Hippocampal formation (tissue), 2 donors: ENCODE measurements at places on chromosomes 6 and 20.

GRCh38 chr6:137926207-137926731 is 59.2 kb downstream of the TNFAIP3 start:
- DNase-seq: no peak

DNA sequence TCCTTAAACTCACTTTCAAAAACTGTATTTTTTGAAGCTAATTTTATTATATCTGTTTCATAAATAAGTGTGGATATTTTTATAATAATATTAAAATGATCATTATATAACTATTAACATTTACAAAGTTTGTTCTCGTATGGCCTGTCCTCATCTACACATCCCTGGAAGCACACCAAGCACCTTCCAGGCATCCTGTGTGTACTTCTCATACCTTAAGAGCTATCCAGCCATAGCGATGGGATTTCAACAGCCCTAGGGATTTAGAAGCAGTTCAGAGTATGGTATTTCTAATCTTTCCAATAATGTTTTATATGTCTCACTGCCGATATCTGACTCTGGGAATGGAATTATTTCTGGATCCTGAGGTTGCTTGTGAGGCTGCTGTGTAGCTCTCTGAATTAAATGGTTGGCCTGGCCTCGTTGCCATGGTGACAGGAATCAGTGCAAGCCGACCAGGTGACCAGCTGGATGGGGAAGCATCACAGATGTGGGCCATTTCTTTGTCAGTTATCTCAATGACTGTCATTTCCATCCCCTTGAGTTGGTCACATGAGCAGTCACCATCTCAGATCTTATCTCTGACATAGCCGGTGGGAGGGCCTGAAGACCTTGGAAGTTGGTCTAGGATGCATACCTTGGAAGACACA is 265.2 kb upstream of the RIN2 start:
- no peak for DNase-seq

- DNase-seq: no peak
Observed at GRCh38 chr6:161890832-161891297, 617.0 kb upstream of the AGPAT4 start.

DNA sequence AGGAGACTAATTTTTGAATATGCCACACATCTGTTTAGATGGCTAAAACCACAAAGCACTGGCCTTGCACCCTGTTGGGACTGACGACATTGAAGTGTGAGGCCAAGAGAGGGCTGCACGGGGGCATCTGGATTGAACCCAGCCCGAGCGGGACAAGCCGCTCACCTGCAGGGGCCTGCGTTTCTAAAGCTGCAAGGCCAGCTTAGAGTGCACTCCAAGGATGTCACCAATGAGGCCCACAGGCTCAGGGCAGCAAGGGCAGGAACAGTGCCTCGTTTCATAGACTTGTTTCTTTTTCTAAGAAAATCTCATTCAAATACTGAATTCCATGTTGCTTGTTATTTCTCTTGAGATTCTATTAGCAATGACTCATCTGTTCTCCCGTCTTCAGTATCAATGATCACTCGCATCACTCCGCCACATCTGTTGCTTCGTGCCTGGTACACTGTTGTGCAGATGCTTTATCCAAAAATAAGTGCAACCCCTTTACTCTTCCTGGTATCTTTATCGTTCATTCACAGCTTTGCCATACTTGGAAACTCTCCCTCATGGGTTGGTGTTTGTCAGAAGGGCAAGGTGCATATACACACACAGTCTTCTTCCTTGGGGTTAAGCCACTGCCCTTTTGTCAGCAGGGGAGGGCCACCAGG is 120.1 kb downstream of the IRF4 start:
- no peak for DNase-seq

GRCh38 chr6:148517470-148517869 is 174.8 kb downstream of the SASH1 start:
- no peak for DNase-seq

DNA sequence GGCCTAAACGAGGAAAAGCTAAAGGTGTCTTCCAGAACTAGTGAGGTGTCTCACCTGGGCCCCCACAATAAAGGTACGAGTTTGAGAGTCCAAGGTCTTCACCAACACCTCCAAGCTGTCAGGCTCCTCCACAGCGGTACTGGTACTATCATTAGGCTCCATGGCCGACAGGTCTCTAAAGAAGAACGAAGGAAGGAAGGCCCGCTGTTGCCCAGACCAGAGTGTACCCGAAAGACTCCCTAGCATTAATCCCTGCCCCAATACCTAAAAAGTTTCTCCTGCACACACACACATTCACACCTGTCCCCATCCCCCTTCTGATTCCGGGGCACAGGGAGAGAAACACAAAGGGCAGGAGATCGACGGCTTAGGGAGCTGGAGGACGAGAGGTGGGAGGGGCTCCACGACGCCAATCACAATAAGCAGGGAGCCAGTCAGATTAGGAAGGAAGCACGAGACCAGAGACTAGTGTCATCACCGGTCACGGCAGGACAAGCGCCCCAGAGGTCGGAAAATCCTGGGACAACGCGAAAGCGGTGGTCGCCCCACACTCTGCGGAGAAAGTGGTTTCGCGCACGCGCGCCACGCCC is 764 bp downstream of the BAG6 start:
- DNase-seq: no peak

DNA sequence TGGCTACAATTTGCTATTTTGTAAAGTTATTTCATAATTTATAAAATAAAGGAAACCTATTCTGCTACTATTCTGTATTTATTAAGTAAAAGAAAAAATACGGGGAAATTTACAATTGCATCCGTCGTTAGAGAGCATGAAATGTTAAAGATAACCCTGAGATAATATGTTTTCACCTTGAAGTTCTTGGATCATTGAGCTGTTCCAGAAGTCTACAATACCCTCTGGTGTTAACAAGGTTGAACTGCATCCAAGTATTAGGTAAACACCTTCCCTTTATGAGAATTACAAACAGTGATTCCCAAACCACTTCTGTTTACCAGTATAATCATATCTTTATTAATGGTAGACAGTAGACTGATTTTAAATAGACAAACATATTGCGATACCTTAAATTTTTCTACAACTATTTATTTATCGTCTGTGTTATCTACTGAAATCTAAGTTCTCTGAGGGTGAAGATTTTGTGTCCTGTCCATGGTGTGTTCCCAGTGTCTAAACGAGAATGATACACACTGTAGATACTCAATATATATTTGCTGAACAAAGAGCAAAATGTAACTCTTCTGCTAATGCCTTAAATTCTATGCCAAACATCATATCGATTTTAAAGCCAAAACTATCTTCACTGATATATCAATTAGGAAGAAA is 28.2 kb downstream of the TBC1D32 start:
- no peak for DNase-seq

DNA sequence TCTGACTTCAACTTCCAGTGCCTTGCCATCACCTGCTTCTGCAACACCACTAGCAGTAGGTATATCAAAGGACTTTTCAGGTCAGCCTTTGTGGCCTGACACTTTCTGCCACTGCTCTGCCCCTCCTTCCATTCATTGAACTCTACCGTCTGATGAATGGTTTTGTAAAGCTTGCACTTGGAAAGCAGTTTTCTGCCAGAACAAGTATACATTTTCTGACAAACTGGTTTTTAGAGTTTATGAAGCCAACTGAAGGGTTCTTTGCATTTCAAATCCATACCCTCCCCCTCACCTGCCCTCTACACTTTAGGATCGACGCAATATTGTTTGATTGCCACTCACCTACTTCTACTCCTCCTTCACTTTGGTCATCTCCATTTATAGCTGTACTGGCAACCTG is 603.1 kb downstream of the HACE1 start:
- no peak for DNase-seq

- no peak for DNase-seq
Observed at GRCh38 chr6:141165002-141165665, 967.6 kb upstream of the GJE1 start.

DNA sequence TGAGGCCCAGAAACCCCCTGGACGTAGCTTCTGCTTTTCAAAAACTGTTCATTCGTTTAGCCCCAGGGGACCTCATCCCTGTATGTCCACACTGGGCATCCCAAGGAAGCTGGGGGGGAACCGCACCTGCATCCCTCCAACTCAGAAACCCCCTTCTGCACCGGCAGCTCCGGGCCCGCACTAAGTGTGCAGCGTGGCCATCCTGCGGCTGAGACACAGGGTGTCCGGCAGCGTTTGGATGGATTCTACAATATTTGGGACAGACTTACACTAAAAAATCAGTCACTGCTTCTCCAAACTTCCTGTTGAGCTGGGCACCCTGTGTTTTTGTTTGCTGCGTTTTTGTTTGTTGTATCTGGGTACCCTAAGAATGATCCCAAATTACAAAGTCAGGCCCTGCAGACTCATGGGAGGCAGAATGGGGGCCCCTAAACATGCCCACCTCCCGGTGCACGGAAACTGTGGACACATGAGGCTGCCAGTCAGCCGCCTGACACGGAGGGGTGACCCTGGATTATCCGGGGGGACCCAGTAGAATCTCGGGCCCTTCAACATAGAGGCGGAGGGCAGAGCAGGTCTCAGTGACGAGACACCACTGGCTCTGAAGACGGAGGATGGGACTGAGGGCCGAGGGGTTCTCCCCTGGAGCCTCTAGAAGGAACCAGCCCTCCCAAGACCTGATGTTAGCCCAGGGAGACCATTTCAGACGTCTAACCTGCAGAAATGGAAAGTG is 88.2 kb upstream of the BHLHE23 start:
- no peak for DNase-seq

DNA sequence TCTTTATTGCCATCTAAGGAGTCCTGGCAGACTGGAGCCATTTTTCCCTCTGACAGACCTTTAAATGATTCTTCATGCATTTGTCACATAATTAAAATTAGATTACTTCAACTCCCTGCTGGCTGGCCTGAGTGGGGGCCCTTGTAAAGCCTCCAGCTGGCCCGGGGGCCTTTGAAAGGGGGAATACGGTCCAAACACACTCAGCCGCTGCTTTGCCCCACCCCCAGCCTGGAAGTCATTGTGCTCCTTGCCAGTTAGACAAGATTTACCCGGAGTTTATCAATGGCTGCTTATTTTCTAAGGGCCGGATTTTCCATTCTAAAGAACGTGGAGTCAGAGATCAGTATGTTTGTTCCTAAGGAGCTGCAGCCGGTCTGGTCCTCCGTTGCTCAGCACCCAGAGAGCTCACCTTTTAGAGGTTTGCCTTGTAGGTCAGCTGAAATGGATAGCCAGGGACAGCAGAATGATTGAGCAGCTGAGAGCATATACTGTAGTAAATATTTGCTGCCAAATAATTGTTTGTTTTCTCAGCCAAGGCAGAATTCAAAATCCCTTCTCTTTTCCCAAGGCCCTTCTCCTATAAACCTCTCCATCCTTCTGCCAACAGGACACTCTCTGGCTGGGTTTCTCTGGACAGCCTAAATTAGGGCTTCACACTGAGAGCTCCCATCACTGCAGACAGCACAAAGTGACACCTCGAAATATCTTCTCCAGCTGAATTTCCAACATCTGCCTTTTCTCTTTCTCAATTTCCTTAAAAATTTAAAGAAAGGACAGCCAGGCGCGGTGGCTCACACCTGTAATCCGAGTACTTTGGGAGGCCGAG is 68.4 kb upstream of the RBM24 start:
- peak; percentile 2 for DNase-seq

DNA sequence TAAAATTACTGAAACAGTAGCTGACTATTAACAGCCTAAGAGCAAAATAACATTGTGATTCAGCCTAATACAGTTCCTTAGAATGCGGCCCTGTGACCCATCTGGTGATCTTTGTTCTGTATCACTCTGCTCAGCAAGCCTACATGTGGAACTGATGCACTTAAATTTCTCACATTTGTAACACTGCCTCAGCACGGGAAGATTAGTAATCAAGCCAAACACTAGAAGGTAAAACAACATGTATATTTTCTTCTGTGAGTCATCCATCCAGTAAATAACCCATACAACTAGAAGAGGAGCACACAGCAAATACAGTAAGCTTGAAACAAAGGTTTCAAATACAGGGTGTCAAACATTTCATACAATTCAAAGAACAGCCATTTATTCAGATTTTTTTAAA is 189.7 kb upstream of the NOX3 start:
- DNase-seq: no peak

DNA sequence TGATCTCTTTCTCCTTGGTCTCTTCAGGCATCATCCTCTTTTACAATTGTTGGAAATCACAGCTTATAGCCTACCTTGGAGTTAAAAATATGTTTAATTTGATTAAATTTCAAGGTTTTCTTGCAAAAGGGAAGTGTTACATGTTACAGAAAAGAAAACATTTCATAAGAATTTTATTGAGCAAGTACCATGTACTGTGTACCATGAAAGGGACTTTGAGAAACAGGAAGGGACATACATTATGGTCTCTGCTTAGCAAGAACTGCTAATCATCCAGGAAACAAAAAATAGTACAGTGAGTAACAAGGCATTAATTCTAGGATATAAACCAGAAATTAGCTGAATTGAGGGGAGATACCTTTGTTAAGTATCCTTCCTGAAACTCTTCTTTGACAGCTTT is 145.3 kb upstream of the SPACA1 start:
- DNase-seq: no peak

GRCh38 chr6:37554480-37554819 is 54.8 kb upstream of the CCDC167 start:
- DNase-seq: no peak

DNA sequence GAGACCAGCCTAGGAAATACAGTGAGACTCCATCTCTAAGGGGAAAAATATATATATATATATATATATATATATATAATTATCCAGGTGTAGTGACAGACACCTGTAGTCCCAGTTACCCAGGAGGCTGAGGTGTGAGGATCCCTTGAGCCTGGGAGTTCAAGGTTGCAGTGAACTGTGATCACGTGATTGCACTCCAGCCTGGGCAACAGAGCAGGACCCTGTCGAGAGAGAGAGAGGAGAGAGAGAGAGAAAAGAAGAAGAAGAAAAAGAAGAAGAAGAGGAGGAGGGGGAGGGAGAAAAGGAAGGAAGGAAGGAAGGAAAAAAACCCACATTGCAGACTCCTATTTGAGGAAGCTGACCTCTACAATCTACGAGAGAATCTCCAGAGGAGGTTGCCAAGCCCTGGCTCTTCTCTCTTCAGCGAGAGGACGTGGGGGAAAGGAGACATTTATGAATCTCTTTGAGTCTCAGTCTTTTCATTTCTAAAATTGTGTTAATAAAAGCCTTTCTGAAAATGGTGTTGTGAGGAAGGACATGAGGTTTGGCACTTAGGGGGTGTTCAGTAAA is 49.7 kb downstream of the COL11A2 start:
- no peak for DNase-seq

- DNase-seq: no peak
Observed at GRCh38 chr6:134517145-134517658, 199.3 kb upstream of the SGK1 start.

DNA sequence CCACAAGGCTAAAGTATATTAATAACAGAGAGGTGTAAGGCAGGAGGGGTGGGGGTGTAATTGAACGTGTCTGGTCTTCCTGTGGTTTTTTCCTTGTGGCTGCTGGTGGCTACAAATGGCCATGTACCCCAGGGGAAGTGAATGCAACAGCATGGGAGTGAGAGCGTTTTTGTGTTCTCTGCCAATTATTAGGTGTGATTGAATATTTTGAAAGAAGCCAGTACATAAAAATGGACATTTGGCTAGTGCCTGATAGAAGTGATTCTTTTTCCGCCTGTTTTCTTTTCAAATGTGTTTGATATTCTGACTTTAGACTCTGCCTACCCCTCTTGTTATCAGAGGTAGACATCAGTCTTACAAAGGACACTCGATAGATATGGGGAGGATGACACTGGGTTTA is 141.3 kb downstream of the PRL start:
- DNase-seq: no peak
